ENCODE measurements at places on chromosomes 12 and 14. TPM values are rescaled to one million over a fixed set of nuclear protein-coding genes. Genes with fewer than 3 reads are reported as not detected.
A peak's percentile ranks its signal among the peaks of the same experiment; 100 is the strongest.

- peak; percentile 56 for DNase-seq
These were observed 364.8 kb downstream of the SNAPC1 start for GRCh38 chr14:62126879-62127478.

DNA sequence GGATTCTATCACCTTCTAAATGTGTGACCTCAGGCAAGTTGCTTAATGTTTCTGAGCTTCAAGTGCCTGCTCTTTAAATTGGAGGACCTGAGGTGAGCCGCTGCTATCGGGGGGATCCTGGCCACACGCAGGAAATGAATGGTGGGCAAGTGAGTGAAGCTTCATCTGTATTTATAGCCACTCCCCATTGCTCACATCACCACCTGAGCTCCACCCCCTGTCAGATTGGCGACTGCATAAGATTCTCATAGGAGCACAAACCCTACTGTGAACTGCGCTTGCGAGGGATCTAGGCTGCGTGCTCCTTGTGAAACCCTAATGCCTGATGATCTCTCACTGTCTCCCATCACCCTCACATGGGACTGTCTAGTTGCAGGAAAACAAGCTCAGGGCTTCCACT is 158.6 kb upstream of the CCND2 start:
- DNase-seq = no peak

SAMD15 gene
- polyA plus RNA-seq = not detected

CLEC4D gene
- polyA plus RNA-seq = 0.51 TPM

COQ5 gene
- polyA plus RNA-seq = 28.2 TPM

PTPRB gene
- not detected for polyA plus RNA-seq

DNA sequence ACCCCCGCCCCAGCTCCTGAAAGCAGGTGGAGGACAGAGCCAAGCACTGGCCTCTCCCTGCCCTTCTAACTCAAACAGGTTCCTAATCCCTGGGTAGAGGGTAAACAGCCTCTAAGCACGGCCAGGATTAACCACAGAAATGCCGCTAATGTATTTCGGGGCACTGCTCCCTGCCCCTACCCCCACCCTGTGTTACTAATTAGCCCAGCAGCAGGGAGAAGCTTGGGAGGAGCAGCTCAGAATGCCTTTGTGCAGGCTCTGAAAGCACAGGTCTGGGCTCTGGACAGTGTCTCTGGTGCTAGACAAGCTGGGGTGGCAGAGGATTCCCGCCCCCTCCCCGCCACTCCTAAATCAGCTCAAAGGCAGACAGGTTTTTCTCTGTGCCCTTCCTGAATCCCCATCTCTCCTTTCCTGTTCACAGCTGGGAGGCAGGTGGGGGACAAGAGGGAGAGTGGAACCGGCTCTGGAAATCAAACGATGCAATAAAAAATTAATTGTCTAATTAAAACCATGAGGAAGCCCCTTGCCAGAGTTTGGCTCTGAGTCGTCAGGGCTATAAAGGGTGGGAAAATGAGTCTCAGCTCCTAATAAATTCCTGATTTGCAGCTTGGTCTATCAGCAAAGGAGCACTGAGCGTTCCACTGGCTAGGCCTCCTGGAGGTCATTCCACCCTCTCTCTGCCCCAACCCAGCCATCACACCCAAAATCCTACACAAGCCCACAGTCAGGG is 53.0 kb downstream of the SMUG1 start:
- DNase-seq = no peak

DNA sequence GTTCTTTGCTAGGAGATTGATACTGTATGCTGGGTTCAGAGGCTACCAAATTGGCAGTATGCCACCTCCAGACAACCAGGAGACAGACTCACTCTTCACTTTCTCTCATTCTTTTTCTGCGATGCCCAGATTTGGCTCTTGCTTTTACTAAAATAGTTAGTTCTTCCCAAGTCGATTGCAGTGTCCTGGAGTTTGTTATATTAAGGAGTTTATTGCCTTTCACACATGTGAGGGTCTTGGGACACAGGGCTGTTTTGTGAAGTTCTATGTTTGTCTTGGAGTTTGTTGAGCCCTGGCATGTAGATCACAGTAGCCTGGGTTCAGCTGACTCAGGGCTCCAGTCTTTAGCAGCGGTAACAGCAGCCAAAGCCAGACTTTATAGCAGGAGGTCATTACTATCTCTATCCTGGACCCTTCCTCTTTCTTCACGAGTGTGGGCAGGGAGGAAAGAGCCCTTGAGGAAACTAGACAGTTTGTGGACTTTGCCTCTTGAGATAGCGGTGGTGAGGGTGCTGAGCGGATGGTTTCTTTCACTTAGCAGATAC is 1.6 kb downstream of the MLEC start:
- DNase-seq = no peak

GRCh38 chr12:25257590-25258324 is 7.0 kb upstream of the KRAS start:
- no peak for DNase-seq

DNA sequence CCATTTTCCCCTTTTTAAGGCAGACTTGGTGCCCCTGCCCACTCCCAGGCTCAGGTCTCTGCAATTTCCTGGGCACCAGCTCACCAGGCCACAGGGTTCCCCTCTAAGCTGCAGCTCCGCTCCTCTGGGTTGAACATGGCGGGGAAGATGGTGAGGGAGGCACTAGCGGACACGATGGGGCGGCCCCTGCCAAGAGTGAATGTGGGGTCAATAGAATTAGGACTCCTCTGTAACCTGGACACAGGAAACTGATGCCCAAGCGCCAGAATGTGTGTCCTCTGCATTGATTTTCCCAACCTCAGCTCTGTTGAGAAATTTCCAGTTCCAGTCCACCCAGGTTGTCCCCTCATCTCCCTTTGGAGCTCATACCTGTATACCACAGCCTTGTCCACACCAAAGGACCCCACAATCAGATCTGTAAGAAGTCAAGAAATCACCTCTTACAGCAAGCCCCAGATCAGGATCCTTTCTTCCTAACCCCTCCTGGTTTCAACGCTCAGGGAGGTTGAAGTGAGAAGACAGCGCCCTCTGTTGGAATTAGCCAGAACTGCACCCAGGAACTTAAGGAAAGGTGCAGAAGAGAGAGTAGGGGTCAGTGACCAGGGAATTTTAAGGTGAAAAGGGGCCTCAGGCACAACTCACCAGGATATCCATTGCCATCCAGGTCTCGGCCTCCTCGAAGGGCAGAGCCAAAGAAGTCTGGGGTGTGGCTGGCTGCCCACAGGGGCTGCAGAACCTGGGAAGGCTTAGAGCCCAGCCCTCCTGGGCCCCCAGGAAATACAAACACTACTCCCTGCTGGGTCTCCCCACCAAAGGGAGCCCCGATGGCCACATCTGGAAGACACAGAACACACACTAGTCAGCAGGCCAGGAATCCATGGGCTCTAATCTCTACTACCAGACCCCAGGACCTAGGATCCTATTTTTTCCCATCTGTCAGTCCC is 14.7 kb downstream of the ITGA5 start:
- DNase-seq = no peak

GRCh38 chr14:75504411-75504810 is 17.9 kb upstream of the BATF start:
- DNase-seq = no peak

LALBA gene
- not detected for polyA plus RNA-seq

PCNX4 gene
- 25.5 TPM for polyA plus RNA-seq

- no peak for DNase-seq
These were observed 47.9 kb downstream of the SEL1L start for GRCh38 chr14:81485781-81486180.

DNA sequence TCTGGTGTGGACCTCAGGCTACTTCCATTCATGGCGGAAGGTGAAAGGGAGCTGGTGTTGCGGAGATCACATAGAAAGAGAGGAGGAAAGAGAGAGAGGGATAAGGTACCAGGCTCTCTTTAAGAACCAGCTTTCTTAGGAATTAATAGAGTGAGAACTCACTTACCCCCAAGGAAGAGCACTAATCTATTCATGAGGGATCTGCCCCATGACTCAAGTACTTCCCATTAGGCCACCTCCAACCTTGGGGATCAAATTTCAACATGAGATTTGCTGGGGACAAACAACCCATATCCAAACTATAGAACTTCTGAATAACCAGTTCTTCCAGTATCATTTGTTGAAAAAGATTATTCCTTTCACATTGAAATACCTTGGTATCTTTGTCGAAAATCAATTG is 34.0 kb upstream of the C2CD5 start:
- no peak for DNase-seq

GRCh38 chr12:92000597-92000996 is 145.0 kb downstream of the BTG1 start:
- peak; percentile 16 for DNase-seq

KIF26A gene
- polyA plus RNA-seq = not detected

- no peak for DNase-seq
These were observed 170.6 kb downstream of the CCDC59 start for GRCh38 chr12:82187595-82187994.

DNA sequence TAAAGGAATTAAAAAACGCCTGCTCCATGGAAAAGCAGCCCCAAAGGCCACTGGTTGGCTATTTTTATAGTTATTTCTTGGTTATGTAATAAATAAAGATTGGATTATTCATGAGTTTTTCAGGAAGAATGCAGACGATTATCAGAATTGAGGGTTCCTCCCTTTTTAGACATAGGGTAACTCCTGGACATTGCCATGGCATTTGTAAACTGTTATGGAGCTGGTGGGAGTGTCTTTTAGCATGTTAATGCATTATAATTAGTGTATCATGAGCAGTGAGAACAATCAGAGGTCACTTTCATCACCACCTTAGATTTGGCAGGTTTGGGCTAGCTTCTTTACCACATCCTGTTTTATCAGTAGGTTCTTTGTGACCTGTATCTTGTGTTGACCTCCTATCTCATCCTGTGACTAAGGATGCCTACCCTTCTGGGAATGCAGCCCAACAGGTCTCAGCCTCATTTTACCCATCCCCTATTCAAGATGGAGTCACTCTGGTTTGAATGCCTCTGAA is 728.7 kb downstream of the GALC start:
- DNase-seq = no peak

FOXG1 gene
- not detected for polyA plus RNA-seq

DNA sequence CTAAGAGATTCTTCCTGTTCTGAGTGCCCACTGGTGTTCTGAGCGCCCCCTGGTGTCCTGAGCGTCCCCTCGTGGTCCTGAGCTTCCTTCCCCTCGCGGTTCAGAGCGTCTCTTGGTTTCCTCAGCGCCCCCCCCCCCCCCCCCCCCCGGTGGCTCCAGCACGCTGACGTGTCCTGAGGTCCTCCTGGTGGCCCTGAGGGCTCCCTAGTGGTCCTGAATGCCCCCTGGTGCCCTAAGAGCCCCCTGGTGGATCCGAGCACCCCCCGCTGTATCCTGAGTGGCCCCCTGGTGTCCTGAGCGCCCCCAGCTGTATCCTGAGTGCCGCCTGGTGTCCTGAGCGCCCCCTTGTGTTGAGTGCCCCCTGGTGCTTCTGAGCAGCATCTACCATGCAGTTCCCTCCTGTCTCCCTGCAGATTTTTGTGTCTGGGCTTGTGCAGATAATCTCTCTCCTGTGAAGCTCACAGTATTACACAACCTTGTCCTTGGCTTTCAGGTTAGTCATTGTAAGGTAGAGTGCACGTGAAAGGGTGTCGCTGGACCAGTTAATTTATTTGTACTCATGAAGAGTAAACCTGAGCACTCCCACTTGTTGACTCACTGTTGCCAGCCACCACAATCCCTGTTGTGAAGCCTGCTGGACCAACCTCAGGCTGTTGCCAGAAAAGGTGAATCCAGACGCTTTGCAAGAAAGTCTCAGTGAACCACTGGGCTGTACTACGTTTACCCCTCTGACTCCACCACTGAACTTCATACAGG is 1168.4 kb downstream of the TMEM121 start:
- DNase-seq = peak; percentile 68

DNA sequence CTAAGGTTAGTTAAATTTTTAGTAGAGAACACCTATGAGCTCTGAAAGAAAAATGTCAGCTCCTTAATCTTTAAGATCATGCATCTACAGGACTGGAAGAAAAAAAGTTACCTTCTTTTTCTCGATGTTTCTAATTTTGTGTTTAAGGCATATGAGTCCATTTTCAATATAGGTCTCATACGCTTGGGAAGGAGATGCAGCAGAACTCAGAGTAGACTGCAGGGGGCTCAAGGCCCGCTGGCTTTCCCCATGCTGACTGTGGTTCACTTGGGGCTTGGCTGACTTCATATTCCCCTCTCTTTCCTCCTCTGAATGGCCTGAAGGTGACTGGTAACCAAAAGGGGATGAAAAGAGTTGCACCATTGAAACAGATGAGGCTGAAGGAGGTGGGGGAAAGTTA is 1.5 kb downstream of the CAPRIN2 start:
- peak; percentile 17 for DNase-seq

- peak; percentile 33 for DNase-seq
These were observed 4.2 kb upstream of the LRR1 start for GRCh38 chr14:49594347-49595091.

DNA sequence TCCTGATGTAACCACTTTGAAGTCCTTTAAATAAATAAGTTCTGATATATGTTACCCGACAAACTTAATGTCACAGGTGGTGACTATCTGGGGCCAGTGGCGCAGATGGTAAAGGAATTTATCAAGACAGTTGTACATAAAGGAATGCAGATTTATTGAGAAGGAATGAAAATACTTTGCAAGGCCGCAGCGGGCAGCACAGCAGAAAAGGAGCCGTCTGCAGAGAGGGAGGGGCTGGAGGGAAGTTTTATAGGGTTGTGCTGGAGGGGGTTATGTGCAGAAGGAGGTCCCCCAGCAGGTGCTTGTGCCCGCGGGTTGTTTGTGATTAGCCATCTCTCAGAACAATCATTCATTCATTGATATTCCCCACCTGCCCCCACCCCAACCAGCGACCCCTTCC is 17.4 kb downstream of the GPRC5D start:
- no peak for DNase-seq

GRCh38 chr14:68756000-68756481 is 36.8 kb downstream of the ZFP36L1 start:
- no peak for DNase-seq

GRCh38 chr12:3931776-3932175 is 58.6 kb upstream of the PARP11 start:
- no peak for DNase-seq

CIROP gene
- polyA plus RNA-seq = not detected

SLC39A5 gene
- polyA plus RNA-seq = not detected

DNA sequence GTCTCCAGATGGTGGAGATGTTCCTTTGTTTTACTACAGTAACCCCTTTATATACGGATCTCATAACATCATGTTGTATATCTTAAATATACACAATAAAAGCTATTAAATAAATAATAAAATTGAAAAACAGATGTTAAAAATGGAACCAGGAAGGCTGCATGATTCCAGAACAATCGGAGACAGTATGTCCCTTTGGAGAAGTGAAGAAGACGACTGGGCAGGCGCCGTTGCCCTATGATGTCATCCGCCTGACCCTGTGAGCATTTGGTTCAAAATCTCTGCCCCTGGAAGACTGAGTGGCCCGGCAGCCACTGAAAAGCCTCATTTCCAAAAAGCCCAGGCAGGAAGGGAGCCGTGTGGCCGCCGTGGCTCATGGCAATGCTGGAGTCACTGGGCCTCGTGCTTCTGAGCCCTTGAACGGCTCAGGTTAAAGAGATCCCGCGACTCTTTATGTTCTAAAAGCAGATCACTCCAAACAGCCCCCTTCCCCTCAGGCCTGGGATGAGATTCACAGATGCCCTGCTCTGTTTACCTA is 30.8 kb downstream of the RIMBP2 start:
- no peak for DNase-seq

DNA sequence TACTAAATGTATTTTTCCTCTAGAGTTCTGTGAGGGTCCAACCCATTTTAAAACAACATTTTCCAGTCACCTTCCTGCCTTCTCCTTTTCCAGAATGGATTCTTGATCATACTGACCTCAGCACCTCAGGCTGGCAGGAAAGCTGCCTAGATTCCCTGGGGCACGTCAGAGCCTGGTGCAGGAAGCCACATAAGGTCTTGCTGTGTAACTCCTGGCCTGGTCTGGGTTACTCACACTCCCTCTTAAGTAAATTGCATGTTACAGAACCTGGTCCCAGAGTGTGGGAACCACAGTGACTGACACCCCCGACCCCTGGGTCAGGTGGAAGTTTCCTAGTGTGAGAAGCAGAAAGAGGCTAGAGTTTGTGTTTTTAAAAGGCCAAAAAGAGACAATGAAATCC is 209.8 kb downstream of the SPTSSA start:
- DNase-seq = no peak
